ENCODE measurements at places on chromosomes 16 and 17.

DNA sequence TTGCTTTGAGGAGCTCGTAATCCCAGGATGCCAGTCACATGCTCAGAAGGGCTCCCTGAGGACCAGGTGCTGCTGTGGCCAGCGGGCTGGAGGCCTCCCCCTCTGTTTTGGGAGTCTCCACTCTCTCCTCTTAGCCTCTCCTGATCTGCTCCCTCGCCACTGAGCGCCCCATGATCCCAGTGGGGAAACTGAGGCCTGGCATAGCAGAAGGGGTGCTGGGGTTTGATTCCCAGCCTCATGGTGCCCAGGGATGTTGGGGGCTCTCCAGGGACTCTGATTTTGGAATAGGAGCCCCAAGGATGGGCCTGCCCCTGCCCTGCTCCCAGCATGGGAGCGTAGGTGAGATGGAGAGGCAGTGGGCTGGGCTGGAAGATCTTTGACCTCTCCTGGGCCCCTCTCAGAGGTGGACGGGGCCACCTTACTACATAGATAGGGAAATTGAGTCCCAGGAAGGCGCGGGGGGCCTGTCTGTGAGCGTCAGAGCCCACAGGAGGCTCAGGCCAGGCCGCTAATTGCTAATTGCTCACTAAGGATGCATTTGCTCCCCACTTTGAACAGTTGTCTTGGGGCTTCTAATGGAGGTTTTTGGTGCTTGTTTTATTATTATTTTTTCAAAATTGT, 525 bp upstream of the ADCY7 start:
- no peak for DNase-seq

GRCh38 chr17:1752425-1753262, 9.2 kb upstream of the SERPINF1 start:
- DNase-seq: no peak

DNA sequence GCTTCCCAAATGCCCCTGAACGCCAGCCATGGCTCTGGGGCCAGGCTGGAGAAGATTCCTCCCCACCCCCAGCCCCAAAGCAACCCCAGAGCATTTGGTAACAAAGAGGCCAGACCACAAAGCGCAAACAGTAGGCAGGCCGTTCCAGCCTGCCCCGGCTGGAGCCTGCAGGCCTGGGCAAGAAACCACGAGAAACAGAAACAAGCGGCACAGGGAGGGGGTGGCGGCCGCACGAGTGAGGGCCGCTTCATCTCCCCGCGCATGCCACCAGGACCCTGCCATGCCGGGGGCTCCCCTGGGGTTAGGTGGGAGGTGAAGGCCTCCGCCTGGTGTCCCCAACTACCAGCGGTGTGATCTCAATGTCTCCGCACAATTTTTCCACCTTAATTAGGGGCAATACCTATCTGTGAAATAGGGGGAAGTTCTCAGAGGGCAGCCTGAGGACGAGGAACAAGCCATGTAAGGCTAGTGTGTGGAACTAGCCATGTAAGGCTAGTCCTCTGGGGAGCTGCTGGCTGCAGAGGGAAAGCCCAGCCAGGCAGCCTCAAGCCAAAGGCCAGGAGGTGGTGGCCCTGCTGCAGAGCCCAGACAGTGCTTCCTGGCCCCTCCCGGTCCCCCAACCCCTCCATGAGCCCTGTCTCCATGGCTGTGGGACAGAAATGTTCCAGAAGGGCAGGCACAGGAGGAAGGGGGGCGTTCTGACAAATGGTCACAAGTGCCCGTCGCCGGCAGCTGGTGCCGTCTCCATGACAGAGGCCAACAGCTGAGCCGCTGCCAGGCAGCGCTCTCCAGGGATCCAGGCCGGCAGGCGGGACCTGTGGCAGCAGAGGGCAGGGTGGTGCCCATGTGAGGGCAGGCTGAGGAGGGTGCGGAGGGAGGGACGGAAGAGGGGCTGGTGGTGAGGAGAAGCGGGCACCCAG, 14.5 kb upstream of the MTSS2 start:
- no peak for DNase-seq

- DNase-seq: peak; percentile 34
Observed at GRCh38 chr16:30996985-30997724, 12.1 kb downstream of the HSD3B7 start.

DNA sequence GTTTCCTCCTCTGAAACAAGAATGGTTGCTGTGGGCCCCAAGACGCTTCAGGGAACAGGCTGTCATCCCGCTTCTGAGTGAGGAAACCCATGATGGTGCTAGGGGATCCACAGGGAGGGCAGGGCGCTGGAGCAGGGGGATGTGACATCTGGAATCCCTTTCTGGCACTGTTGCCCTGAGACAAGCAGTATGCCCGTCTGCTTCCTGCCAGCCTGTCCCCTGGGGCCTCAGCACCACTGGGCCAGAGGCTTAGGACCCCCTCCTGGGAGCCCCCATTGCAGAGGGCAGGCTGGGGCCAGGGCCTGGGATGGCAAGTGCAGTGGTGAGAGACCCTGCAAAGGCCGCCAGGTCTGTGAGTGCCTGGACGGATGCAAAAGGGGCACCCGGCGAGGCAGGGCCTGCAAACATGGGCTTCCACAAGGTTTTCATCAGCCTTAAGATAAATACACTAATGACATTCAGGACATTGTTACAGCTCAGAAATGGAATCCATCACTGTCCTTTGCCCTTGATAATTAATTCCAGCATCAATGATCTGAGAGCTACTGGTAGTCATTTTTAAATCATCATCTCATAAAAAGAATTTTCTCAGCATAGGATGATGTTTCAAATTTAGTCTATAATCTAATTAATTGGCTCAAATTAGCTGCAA, 51.6 kb downstream of the PRMT7 start:
- no peak for DNase-seq

DNA sequence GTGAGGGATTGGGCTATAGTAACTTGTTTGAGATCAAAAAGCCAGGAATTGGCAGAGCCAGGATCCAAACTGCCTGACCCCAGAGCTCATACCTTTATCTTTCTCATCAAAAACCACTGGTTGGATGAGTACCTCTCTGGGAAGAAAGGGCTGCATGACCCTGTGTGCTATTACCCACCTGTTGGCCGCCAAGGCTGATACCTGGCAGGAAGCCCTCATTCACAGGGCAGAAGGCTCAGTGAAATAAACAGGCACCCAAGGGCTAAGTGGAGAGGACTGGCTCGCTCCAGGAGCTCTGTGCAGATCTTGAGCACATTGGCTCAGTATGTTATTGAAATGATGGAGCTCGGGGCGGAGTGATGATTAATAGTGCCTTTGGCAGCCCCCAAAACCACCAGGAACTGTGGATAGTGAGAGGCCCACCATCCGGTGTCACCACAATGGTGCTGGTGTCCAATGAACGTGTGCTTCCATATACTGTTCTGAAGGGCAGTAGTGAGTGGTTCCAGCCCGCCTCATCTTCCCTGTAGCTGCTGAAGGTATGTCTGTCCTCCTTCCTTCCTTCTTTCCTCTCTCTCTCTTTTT, 197.6 kb downstream of the MSI2 start:
- DNase-seq: no peak

DNA sequence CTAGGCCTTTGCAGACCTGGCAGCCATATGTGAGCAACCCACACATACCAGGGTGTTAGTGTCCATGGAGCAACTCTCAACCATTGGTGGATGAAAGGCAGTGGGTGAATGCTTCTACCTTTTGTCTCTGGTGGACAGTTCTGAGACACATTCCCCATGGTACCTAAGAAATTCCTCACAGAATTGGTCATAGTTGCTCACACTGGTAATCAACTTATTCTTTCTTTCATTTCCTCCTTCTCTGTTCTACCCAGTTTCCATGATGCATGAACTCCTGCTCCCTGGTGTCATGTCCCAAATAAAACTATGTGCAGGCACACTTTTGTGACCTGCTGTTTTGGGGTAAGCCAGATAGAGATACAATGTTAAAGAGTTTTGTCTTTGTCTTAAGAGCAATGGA, 33.2 kb upstream of the MPHOSPH6 start:
- no peak for DNase-seq

DNA sequence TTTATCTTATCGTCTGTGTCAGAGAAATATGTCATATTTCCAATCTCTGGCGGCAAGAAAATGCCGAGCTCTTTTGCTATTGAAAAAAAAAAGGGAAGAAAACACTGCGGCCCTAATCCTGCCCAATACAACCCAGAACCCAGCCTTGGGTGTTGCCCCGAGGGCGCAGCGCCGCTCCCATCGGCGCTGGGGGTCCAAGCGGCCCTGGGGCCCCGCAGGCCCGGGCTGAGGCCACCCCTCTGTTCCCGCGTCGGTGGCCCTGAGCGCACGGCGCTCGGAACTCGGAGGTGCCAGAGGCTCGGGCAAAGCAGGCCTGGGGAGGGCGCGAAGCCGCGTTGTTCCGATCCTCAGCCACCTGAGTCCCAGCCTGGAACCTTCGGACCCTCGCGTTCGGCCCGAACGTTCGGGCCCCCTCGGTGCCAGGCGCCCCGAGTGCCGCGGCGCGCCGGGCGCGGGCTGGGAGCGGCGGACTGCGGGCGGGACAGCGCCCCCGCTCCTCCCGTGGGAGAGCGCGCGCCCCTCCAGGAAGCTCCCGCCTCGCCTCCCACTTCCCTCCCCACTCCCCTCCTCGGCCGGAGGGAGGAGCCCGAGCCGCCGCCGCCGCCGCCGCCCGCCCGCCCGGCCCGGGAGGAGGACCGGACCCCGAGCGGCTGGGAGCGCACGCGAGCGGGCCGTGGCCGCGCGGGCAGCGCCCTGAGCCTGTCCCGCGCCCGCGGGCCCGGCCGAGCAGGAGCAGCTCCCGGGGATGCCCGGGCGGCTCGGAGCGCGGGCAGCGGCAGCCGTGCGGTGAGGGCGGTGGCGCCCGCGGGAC, at the start of gene CPNE2:
CPNE2 (plus strand) TSS at position 609 of the 811 bp plus-strand sequence. CDS start 18,160 bp downstream, outside the sequence.
- DNase-seq: peak; percentile 20

DNA sequence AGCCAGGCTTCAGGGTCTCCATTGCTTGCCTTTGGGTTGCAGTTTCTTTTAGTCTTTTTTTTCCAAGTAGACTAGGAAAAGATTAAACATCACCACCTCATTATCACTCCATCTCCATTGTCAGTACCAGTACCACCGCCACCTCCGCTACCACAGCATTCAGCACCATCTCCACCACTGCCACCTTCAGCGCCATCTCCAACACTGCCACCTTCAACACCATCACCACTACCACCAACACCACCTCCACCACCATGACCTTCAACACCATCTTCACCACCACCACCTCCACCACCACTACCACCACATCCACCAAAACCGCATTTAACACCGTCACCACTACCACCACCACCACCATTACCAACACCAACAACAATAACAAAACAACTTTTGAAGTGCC, 141.5 kb upstream of the MPHOSPH6 start:
- no peak for DNase-seq

GRCh38 chr16:26563018-26563417, 503.7 kb upstream of the C16orf82 start:
- no peak for DNase-seq

- no peak for DNase-seq
Observed at GRCh38 chr17:31008374-31009041, 37.7 kb downstream of the RNF135 start.

GRCh38 chr17:80025796-80026195, 9.9 kb downstream of the TBC1D16 start:
- DNase-seq: no peak

GRCh38 chr17:7684851-7685532, 2.3 kb downstream of the TP53 start:
- no peak for DNase-seq

DNA sequence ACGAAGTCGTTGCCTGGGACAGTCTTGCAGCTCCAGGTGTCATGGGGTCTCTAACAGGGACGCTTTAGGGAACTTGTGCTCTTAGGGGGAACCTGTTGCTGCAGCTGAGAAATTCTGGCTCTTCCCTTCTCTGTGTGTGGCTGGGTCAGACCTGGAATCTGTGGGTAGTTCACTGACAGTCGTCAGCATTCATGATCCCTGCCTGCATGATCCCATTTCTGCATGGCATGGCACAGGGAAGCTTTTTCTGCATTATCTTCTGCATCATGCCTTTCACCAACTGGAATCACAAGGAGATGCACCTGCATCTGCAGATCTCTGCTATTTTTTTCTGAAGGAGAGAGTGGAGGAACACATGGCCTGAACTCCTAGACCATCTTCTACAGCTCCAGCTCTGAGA, 85.6 kb downstream of the SOX9 start:
- DNase-seq: no peak

DNA sequence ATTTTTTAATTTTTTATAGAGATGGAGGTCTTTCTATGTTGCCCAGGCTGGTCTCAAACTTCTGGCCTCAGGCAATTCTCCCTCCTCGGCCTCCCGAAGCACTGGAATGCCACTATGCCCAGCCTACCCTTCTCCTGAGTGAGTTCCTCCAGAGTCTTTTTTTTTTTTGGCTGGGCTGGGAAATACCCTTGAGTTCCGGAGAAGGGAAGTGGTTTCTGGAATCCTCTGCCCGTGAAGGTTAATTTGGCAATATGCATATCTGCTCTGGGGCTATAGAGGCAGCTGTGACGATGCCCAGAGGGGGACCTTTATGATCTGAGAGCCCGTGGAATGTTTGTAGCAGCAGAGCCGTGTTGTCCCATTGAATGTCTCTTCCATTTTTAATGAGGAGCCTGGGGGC, 217.5 kb downstream of the RBFOX1 start:
- no peak for DNase-seq

- no peak for DNase-seq
Observed at GRCh38 chr16:19804538-19805323, 79.9 kb downstream of the GPRC5B start.

DNA sequence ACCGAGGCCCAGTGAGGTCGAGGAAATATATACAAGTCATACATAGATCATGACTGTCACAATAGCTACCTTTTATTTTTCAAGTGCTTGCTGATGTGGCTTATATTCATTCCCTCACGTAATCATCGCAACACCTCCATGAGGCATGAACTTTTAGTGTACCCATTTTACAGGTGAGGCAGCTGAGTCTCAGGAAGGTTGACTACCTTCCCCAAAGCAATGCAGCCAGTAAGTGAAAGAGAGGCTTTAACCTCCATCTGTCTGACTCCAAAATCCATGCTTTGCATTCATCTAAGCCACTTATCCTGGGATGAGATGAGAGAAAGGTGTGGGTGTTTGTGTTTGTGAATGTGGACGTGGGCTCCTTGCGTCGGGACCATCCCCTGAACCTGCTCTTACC, 30.8 kb downstream of the CALB2 start:
- DNase-seq: no peak

- DNase-seq: no peak
Observed at GRCh38 chr17:51660266-51660665, 399.9 kb downstream of the UTP18 start.

DNA sequence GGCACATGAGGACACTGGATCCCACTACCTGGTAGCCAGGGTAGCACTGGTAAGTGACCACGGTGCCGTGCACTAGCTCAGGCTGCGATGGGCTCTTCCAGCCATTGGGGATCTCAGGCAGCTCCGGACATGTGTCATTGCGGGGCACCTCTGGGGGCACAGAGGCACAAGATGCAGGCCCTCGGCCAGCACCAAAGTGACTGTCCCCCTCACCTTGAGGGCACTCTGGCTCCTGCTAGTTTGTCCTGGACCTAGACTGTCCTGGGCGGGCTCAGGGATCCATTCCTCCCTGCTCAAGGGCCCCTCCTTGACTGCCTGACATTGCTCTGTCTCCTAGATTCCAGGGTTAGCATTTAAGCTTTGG, 6.7 kb upstream of the PHF12 start:
- DNase-seq: no peak

DNA sequence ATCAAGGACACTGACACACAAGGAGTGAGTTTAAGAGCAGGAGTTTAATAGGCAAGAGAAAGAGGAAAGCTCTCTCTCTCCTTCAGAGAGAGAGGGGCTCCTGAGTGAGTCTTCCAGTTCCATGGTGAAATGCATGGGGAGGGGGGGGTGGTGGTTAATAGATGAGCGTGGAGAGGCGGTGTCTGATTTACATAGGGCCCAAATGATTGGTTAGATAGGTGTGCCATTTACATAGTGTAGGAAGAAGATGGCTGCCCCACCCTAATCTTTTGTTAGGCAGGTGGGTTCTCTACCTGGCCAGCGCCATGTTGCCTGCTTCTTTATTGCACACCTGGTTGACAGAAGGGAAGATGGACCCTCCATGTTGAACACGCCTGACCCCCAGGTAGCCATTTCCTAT, 250.0 kb upstream of the CACNG5 start:
- no peak for DNase-seq
